Activated CD4-positive, alpha-beta T cell treated with anti-CD3 and anti-CD28 coated beads for 4 hours (primary cell): ENCODE measurements at places on chromosomes 3 and 15.

GRCh38 chr15:50820808-50821382 is 55.4 kb upstream of the SPPL2A start:
- no peak for DNase-seq

DNA sequence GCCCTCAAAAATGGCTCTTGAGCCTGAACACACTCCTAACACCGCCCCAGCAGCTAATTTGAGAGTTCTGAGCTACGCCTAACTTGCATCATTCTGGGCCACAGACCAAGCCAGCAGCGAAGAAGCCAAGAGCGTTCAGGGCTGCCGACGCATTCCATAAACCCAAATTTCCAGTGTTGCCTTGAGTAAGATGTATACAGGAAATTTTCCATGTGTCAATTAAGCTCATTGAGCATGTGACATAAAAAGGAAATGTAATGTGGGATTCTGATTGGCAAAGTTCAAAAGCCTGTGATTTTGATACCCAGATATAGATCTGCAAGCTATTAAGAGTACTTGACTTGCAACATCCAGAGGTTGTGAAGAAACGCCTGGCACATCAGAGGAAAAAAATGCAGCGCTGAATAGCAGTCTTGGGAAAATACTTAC is 148.6 kb upstream of the NR2F2 start:
- no peak for DNase-seq

DNA sequence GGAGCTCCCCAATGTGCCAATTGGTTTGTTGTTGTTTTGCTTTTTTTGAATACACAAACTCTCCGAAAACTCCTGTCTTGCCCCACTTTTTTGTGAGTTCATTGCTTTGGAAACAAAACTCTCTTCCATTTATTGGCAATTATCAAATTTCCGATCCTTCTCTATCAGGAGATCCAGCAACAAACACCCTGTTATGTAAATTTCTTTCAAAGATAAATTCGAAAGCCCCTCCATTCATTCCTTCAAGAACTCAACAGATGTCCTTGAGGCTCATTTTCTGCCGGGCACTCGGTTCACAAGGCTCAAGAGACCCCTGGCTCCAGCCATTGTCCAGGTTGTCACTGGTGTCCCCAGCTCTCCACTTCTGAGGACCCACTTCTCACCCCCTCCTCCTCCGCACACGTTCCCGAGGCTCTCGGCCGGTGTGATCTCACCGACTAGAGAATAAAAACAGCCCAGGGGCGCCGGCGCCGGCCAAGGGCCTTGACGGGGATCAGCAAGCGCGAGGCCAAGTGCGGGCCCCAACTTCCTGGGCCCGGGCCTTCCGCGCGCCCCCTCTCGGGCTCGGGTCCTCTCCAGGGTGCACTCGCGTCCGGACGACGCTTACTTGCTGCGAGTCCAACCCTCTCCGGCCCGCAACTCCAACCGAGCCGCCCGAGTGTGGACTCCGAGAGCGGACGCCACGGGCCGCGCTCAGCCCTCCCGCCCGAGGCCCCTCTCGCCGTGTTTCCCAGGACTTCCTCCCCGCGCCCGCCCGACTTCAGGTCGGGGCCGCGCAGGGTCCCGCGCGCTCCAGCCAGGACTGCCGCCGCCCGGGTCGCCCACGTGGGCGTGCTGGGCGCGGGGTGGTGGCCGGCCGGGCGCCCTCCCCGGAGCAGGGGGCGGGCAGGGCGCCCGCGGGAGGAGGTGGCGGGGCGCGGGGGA is 533 bp upstream of the SMAD3 start:
- DNase-seq = no peak

- DNase-seq = no peak
Measured at GRCh38 chr15:68994981-68995761, 19.3 kb upstream of the NOX5 start.

DNA sequence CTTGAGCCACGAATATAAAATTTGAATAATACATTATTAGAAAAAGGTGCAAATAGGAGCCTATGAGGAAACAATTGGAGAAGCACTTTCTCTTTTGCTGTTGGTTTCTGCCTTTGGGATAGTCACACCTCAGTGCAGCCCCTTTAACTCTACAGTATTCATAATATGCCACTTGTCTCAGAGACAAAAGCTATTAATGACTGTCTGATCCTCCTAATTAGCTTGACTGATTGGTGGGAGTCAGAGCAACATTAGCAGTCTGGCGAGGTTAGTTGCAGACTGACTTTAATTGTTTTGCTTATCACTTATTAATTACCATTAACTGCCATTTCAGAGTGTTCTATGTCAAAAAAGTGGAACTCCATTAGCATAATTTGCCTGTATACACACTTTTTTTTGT is 225.0 kb upstream of the ARHGEF26 start:
- DNase-seq = no peak

DNA sequence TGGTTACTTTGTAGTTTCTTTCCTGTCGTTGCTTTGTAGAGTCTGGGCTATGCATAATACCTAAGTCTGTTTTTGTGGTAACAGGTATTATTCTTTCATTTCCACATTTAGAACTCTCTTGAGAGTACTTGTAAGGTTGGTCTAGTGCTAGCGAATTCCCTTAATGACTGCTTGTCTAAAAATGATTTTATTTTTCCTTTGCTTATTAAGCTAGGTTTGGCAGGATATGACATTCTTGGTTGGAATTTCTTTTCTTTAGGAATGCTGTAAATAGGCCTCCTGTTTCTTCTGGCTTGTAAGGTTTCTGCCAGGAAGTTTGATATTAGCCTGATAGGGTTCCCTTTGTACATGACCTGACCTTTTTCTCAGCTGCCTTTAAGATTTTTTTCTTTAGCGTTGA is 70.1 kb upstream of the SGO1 start:
- no peak for DNase-seq

- no peak for DNase-seq
Measured at GRCh38 chr15:100958326-100959065, 39.3 kb downstream of the LRRK1 start.

DNA sequence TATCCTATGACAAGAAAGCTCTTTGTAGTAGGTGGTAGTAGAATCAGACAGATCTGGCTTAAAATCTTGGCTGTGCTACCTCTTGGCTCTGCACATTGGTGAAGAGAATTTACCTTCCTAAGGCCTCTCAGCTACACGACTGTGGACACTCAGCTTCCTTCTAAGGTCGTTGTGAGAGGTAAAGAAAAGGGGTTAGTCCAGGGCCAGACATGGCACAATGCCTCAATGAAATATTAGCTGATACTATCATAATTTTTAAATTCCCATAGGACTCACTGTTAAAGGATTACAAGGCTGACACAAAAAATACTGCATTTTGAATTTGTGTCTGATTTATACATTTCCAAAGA is 80.4 kb downstream of the IGF1R start:
- no peak for DNase-seq

- no peak for DNase-seq
Measured at GRCh38 chr15:37872661-37873060, 61.8 kb upstream of the TMCO5A start.

DNA sequence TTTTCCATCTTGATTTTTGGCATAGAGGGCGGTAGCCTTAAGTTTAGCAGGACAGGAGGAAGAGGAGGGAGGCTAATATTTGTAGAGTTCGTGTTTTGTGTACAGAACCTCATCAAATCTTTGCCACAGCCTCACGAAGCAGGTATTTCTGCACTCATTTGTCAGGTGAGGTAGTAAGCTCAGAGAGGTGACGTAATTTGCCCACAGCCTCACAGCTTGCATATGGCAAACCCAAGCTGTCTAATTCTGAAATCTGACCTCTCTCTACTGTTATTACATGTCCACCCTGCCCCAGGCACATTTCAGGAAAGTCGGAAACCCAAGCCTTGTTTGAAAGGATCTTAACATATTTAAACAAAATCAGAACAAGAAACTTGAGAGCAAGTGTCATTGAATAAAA is 91.1 kb upstream of the TPM1 start:
- no peak for DNase-seq

GRCh38 chr3:14179114-14179465 is 473 bp downstream of the LSM3 start:
- DNase-seq = no peak

DNA sequence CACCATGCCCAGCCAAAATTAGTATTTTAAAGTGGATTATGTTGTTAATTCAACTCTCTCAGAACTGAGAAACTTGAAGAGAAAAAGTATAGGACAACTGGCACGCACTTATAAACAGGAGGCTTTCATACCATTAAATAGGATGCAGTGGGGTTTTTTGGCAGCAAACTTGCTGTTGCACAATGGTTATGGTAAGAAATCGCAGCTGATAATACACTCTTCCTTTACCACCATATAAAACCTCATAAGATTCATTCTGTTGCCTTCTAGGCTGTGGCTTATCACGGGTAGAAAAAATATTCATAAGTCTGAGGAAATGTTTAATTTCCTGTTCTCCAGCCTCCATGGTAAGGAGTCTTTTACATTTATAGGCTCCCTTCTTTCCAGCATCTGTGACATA is 95.3 kb downstream of the TMCO5A start:
- DNase-seq = no peak
